ENCODE measurements at places on chromosomes 5 and 9.
A peak's percentile ranks its signal among the peaks of the same experiment; 100 is the strongest.

GRCh38 chr5:140311011-140311467 lies 8.1 kb upstream of the PFDN1 start:
- DNase-seq: no peak

GRCh38 chr5:39424736-39425637 lies at the start of gene DAB2:
Gene DAB2, minus strand, starts transcription at chr5:39424980. Its CDS starts 30,660 bp downstream, at chr5:39394320.
- no peak for DNase-seq

DNA sequence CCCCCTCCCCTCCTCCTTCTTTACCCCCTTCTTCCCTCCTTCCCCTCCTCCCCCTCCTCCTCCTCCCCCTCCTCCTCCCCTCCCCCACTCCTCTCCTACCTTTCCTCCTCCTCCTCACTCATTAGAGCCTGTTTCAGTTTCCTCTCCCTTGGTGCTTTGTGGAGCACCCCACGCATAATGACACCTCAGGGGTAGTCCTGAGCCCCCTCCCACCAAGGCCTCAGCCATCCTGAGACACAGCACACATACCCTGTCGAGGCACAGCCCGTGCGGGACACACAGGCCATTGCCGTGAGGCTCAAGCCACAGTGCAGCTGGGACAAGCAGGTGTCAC lies 35.4 kb downstream of the HK3 start:
- no peak for DNase-seq

DNA sequence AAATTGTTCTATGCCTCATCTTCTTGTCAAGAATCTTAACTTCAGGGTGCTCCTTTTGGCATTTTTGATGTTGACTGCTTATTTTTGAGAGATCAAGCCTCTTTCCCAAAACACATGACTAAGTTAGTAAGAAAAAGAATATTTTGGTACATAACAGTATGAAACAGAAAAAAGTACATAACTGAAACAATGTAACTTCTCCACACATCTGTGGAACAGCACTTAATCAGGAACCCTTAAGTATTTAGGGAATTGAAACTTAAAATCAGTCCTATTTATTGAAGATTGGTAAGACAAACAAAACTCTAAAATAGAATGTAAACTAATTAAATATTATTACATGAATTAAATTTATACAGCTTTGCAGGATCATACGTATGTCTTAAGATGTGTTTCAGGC lies 103.4 kb downstream of the MELK start:
- no peak for DNase-seq

DNA sequence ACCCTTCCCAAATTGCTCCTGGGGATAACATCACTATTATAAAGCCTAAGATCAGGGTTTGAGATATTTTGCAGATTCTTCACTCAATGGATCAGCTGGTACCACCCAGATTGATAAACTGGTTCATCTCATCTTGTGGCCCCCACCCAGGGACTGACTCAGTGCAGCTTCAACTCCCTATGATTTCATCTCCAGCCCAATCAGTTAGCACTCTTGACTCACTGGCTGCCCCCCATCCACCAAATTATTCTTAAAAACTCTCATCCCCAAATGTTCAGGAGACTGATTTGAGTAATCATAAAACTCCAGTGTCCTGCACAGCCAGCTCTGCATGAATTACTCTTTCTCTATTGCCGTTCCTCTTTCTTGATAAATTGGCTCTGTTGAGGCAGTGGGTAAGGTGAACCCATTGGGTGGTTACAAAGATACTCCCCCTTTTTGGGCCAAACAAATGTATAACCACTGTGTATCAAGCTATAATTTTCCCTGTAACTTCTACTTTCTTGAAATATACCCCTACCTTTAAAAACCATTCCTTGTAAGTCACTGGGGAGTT lies 263.3 kb upstream of the IL12B start:
- DNase-seq: no peak

DNA sequence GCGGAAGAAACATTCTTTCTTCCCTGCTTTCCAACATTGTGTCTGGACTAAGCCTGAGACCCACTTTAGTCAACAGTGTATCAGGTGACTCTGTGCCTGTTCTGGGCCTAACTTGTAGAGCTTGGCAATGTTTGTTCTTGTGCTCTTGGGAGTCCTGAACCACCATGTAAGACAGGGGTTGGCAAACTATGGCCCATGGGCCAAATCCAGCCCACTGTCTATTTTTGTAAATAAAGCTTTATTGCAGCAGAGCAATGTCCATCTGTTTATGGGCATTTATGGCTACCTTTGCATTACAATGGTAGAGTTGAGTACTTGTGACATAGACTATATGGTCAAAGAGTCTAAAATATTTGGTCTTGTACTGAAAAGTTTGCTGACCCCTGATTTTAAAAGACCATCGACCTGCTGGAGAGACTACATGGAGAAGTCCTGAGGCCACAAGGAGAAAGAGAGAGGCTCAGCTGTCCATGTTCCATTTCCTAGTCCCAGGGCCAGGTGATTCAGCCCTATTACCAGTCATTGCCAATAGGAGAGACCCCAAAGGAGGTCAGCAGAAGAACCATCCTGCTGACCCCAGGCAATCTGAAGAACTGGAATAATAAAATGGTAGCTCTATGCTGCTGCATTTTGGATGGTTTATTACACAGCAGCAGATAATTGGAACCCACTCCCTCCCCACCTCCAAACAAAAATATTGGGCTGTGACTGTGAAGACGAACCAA lies 211.3 kb downstream of the AUH start:
- no peak for DNase-seq

- DNase-seq: no peak
Observed at GRCh38 chr9:93307468-93308157, 123.7 kb downstream of the WNK2 start.

- DNase-seq: no peak
Observed at GRCh38 chr5:43769571-43770355, 166.8 kb downstream of the NNT start.

DNA sequence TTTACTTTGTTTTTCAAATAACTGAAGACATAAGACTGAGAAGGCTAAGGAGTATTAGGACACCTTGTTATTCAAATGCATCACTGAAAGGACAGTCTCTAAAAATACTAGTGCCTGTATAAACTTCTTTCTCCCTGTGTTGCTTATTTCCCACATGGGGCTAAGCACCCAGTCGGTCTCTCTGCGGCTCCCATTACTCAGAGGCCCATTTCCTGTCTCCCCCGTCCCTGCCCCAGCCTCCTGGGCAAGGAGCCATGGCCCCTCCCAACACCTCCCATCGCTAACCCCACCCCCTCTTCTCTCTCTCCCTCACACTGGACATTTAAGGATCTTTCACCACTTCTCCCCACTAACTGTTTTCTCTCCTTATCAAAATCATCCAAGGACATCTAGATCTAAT lies 81.9 kb downstream of the EBF1 start:
- DNase-seq: no peak

DNA sequence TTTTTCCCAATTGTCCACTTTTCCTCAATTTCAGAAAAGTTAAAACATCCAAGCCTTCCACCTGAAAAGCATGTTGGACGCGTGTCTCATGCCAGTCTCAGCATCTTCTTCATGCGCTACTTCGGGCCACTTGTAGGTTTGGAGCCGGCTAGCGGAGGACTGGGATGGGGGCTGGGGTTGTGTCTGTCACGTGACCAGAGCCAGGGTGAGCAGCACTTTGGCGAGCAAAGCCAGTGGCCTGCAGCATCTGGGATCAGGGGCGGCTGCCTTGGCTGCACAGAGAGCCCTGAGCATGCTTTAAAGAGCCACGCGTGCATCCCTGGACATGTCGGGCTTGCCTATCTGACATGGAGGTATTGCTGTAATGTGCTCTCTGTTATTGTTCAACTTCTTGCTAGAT lies 41.2 kb downstream of the SLC6A3 start:
- DNase-seq: no peak

DNA sequence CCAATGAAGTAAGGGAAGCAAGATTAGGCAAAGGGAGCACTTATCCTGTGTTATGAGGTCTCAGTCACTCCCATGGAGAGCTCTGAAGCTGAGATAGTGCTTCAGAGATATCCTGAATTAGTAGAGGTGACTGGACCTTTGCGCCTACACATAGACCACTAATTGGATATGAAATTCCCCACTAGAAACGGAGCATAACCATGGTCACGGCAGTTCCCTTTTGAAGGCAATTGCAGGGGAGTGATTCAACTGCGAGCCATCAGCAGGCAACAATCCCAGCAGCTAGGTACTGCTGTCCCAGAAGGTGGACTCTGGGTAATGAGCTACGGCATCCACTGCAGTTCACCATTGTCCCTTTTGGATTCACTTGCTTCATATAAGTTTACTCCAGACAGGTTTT lies 267.7 kb upstream of the RASA1 start:
- no peak for DNase-seq

- DNase-seq: peak; percentile 36
Observed at GRCh38 chr9:137163365-137163715, 6.5 kb downstream of the LRRC26 start.

GRCh38 chr5:148961261-148962199 lies 101.3 kb downstream of the SH3TC2 start:
- DNase-seq: no peak

GRCh38 chr5:125142458-125142857 lies 396.0 kb upstream of the ZNF608 start:
- DNase-seq: no peak

GRCh38 chr5:68482199-68482598 lies 266.6 kb downstream of the PIK3R1 start:
- no peak for DNase-seq

- no peak for DNase-seq
Observed at GRCh38 chr5:143865426-143866025, 53.6 kb downstream of the HMHB1 start.

DNA sequence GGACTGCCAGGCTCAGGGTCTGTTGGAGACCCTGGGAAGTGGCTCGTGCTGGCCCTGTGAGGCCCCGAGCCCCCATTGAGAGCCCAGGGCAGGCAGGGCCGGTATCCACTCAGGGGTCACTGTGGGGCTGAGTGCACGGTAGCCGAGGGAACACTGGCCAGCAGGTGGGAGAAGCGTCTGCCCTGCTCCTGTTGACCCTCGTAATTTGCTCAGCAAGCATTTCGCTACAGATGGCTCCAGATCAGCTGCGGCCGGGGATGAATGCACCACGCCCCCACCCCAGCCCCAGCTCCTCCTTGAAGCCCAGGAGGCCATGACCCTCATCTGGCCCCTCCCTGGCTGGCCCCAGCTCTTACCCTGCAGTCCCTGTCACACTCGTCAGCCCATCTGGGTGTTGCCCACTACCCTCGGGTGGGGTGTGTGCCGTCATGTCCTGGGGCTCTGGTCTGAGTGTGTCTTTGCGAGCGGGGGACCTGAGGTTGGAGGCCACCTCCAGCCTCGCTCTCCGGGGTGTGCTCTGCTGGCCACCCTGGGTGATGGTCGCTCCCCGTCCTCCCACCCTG lies 6.1 kb upstream of the NRARP start:
- no peak for DNase-seq

DNA sequence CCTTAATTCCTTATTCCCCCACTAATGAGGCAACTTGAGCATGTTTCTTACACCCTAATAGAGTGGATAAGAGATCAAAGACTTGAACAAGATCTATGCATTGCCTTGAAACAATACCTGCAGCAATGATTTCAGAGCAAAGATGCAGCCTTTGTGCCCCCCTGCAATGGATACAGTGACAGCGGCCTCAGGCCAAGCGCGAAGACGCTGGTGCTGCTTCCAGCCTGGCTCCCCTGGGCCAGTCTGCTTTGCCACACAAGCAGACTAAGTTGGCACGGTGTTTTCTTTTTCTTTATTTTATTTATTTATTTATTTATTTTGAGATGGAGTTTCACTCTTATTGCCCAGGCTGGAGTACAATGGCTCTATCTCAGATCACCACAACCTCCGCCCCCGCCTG lies 179.8 kb upstream of the S1PR3 start:
- DNase-seq: no peak

DNA sequence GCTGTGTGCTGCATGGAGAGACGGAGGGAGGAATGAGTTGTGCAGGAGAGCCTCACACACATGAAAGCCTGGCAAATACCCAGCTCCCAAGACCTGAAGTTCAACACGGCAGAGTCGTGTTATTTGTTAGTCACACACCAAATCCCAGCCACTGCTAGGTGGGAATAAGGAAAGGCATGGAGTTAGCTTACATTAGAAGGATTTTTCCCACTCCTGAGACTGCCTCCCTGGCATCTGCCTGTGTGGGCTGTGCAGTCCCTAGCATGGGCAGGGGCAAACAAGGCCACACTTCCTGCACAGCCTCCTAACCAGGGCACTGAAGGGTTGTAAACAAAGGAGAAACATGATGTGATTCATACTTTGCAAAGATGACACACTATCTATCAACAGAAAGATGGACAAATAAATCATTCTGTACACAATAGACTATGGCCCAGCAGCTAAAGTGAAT lies 306.8 kb downstream of the SPOCK1 start:
- peak; percentile 53 for DNase-seq

GRCh38 chr9:133991214-133991921 lies 756 bp downstream of the VAV2 start:
- no peak for DNase-seq

DNA sequence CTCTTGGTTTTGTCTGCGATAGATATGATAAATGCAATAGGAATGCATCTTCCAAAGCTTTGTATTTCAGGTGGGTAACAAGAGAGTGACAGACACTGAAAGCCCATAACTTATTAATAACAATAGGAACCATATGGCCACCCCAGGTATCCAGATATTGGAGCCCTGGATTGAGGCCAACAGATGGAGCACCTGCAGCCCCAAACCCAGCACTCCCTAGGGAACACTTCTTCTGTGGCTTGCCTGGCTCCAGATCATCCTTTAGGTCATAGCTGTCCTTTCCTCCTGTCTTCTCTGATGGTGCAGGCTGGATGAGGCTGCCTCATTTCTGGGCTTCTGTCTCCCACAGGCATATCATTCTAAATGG lies 5.0 kb upstream of the IL3 start:
- no peak for DNase-seq

DNA sequence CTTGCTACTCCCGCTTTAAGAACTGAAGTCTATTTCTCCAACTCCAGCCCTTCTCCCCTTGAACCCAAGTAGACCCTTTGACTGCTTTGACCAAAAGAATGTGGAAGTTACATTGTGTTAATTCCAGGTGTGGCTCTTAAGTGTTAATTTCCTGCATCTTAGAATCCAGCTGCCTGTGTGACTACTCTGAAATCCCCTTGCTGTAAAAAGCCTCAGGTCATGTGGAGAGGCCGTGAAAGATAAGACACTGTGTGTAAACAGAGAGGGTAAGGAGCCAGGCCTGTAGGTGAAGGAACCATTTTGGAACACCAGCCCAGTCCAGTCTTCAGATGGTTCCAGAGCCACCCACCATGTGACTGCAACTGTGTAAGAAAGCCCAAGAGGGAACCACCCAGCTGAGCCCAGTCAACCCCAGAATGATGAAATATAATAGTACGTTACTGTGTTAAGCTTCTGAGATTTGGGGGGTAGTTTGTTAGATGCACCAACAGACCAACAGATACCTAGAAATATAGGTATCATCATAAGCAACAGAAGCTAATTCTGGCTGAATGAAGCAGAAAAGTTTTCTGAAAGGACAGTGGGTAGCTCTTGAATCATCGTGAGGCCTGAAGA lies 59.4 kb upstream of the CCDC112 start:
- no peak for DNase-seq

Data from NCI-H2029 (cell line).